ENCODE measurements at places on chromosomes 2 and 18.

GRCh38 chr2:45774688-45775244, 123.3 kb downstream of the PRKCE start:
- no peak for DNase-seq

DNA sequence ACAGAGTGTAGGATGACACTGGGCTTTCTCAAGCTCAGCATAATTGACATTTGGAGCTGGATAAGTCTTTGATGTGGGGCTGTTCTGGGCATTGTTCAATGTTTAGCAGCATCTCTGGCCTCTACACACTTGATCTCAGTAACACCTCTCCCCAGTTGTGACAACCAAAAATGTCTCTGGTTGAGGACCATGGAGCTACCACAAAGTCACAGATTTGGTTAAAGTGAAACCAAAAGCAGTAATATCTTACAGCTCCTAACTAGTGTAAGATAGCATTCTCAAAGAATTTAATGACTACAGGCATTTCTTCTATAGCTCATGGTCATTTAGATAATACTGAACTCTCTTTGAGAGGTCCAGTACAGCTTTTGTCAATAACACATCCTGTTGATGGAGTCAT, 23.4 kb upstream of the PAX3 start:
- DNase-seq: no peak

- DNase-seq: no peak
These were observed 151.1 kb upstream of the MSH6 start for GRCh38 chr2:47631792-47632398.

GRCh38 chr18:60656553-60656952, 284.0 kb upstream of the MC4R start:
- no peak for DNase-seq

- DNase-seq: no peak
These were observed 28.3 kb upstream of the GMPPA start for GRCh38 chr2:219470429-219470828.

DNA sequence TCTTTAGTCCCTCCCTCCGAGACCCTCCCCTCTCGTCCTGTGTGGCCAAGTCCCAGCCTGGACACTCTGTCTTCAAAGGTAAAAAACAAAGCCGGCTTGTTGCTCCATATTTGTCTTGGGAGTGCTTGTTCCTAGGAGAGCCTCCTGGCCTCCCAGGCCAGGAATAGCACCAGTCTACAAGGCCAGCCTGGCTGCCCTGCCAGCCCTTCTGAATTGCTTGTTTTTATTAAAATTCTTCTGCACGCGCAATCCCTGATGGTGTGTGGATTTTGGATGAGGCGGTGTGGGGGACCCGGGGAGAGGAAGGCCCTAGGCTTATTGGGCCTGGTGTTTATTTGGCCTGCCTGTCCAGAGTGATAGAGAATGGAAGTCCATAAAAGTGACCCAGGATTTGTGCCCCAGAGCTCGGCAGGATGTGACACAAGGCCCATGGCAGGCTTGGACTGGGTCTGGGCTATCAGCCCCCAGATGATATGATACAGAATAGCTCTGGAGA, 297.3 kb downstream of the CYP26B1 start:
- DNase-seq: no peak

- DNase-seq: no peak
These were observed 217.1 kb downstream of the KLHL29 start for GRCh38 chr2:23602116-23602515.

- no peak for DNase-seq
These were observed 772.2 kb downstream of the SUCLG1 start for GRCh38 chr2:83686863-83687262.

DNA sequence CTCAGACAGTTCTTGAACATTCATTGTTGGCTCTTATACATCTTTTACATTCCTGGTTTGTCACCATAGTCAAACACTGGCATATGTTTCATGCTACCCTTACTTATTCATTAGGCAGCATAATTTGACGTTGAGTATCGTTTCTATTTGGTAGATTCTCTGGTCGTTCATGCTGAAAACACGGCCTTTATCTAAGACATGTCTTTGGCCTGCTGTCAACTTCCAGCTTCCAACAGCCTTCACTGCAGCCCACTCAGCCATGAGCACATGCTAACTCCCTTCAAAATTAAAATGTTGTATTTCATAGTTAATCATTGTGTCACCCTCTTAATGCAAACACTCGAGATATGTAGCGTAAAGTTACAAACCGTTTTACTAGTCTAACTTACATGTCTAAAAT, 493.0 kb upstream of the NRP2 start:
- no peak for DNase-seq

DNA sequence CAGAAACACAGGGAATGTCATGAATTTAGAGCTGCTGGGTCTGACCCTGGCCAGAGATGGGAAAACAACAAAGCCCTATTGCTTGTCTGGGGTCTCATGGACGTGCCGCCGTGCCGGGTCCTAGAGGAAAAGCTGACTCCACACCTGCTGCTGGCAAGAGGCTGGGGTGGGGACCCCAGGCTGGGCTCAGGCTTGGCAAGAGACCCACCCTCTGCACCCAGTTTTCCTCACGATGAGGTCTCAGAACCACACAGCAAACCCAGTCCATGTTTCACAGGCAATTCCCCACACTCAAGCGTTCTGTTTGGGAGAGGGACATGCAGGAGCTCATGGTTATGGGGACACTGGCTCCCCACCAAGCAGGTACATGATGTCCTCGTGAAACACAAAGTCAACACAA, 367.3 kb upstream of the SALL3 start:
- DNase-seq: no peak

GRCh38 chr2:146818122-146818521, 1026.7 kb upstream of the ACVR2A start:
- DNase-seq: no peak

- DNase-seq: no peak
These were observed 41.8 kb downstream of the OTX1 start for GRCh38 chr2:63092401-63092800.

DNA sequence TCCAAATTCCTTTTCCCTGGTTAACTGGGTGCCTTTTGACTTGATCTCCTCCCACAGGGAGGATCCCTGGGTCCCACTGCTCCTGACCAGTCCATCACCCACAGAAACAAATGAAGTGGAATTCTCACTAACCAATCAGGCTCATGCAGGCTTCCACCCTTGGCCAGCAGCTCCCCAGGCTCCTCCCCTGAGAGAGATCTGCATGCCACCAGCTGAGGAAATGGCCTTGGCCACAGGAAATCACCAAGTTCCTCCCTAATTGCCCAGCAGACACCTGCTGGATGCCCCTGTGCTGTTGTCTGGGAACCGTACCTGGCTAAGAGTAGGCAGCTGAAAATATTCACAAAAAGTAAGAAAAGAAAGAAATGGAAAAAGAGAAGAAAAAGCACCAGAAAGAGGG, 207.4 kb downstream of the NCK2 start:
- no peak for DNase-seq

- DNase-seq: no peak
These were observed 35.5 kb downstream of the LDLRAD4 start for GRCh38 chr18:13253786-13254688.

GRCh38 chr2:64727013-64727767, 73.5 kb upstream of the SERTAD2 start:
- DNase-seq: no peak

DNA sequence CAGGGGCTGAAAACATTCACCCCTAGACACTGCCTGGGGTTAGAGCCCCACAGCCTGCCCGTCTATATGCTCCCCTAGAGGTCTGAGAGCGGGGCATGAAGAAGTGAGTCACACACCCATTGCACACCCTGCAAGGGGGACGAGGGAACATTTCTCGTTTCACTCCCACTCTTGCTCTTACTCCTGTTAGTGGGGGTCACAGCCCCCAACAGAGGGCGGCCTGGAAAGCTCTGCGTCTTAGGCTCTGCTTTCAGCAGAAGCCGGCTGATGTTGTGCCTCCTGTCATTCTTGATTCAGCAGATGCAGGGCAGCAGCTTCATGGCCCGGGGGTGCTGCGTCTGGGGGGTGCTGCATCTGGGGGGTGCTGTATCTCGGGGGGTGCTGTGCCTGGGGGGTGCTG, 141.3 kb downstream of the ASB1 start:
- DNase-seq: no peak
